ENCODE measurements at places on chromosomes 5 and 9. TPM values are rescaled to one million over a fixed set of nuclear protein-coding genes. Genes with fewer than 3 reads are reported as not detected.

GRCh38 chr5:132225165-132226032 lies 2.3 kb downstream of the P4HA2 start:
- peak; percentile 56 for DNase-seq

DNA sequence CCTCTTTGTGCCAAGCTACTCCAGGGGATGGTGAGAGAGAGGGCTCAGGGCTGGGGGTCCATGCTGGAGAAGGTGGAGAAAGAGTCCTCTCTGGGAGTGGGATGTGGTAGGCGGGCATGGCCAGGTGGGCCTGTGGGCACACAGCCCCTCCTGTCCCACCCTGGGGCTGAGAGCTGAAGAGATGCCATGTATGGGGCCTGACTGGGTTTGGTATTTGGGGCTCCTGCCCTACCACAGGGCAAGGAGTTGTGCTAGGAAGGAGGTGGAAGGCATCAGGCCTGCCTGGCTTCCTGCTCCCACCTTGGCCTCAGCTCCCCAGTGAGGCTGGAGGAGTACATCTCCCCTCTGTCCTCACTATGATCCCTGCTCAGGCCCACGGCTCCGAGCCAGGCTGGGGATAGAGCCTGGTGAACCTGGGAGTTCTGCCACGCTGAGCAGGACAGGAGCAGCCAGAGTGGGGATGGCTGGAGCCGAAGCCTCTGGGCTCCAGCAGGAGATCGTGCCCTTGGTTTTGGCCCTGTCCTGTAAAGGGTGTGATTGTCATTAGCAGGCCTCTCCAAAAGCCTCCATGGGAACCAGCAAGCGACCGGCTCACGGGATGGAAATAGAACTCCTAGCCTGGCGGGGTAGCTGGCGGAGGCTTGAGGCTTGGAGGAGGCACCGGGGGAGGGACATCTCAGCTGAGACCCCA lies 75.5 kb downstream of the CACNA1B start:
- DNase-seq: no peak

DNA sequence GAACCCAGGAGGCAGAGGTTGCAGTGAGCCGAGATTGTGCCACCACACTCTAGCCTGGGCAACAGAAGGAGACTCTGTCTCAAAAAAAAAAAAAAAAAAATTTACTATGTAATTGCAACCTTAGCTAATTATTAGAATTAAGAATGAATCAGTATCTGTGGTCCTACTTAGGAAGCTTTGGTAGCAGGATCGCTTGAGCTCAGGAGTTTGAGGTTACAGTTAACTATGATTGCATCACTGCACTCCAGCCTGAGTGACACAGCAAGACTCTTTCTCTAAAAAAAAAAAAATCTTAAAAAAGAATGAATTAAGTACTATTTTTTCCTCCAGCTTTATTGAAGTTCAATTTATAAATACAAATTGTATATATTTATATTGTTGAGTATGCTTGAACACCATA lies 16.7 kb downstream of the NDUFAF2 start:
- no peak for DNase-seq

DNA sequence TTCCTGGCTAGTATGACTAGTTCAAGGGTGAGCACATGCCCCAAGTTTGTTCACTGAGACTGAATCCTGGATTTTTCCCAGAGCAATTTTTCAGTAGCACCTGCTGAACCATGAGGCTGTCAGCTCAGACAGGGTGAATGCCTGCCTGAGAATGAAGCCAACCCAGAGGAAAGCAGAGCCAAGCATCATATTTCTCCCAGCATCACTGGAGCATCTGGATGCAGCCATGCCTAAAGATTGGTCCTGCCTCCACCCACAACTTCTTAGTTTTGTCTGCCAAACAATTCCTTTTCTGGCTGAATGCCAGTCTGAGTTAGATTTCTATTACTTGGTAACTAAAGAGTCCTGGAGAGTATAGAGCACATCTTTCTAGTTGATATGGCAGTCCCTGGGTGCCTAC lies 343.6 kb downstream of the CSNK1G3 start:
- DNase-seq: no peak

DNA sequence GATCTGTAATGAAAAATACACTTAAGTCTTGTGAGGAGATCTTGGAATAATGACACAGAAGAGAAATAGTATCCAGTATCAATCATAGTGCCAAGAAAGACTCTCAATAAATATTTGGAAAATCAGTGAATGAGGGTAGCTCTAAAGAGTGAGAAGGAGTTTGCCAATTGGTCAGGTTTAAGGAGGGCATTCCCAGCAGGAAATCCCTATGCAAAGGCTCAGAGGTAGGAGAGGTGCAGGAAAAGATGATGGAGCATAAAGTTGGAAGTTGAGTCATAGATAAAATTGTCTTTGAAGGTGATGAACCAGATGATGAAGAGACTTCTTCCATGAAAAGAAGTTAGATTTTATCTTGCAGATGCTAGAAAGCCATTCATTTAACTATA lies 27.8 kb downstream of the TNPO1 start:
- no peak for DNase-seq

- DNase-seq: no peak
These were observed 11.4 kb upstream of the C5orf63 start for GRCh38 chr5:127084656-127085055.

- peak; percentile 80 for DNase-seq
These were observed 17.6 kb upstream of the LCP2 start for GRCh38 chr5:170315154-170315553.

DNA sequence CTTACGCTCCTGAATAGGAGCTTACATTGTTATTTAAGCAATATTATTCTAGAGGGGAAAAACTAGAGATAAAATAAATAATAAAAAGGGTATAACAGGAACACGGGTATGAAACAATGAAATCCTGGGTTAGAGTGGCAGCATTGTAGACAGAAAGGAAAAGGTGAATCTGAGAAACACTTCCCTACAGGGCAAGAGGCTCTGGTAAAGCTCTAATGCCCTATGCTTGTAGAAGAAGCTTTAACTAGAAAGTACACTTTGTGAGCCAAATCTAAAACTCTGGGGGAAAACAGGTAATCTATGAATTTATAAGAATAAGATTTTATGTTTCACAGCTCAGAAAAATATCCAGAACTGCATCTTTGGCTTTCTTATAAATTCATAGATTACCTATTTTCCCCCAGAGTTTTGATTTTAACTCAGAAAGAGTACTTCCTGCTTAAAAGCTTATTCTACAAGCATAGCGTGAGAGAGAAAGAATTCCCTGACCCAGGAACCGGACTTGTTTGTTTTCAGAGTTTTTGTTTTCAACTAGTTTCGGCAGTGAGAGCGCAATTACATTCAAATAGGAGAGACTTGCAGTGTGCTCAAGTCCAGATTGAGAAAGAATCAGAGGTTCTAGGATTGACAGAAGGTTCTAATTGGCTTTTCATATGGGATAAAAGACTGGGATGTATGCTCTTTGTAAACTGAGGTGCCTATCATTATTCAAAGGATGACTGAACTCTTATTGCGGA lies 651.0 kb upstream of the RORB start:
- no peak for DNase-seq

DNA sequence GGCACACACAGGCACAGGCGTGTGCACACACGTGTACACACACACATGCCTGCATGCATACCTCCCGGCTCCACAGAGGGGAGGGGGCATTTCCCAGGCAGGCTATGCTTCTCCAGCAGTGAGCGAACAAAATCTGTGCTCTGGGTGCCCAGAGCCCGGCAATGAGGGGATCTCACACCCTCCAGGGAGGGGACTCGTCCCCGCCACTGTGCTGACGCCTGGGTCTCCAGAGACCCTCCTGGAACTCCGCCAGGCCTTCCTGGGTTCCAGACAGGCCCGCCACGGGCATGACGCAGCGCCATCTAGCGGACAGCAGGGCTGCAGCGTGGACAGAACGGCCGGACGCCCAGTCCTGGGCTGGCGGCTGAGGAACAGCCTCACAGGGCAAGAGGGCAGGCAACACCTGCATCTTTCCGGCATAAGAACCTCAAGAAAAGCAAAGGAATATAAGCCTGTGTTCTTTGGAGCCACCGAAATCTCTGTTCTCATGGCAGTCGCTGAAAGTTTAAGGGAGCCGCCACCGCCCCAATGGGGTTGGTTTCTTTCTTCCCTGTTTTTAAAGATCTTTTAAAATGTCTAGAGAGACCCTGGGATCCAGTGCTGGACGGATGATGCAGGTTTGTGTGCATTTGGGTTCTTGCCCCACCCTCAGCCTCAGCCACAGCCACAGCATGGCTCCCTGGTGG lies 135.6 kb upstream of the PPP1R26 start:
- peak; percentile 31 for DNase-seq

DNA sequence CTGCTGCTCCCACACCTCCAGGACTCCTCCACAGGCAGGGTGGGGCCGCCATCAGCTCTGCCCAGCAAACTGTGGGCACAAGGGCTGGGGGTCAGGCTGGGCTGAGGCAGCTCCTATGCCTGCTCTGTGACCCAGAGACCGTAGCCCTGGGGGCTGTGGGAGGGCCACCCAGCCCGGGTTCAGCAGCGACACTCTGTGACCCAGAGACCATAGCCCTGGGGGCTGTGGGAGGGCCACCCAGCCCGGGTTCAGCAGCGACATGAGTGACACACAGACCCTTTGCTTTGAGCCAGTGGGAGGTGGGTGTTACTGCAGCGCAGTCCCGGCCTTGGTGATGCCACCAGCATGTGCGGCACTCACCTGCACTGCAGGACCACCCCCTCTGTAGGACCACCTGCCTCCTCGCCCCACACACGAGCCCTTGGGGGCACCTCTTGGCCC lies 118.9 kb upstream of the LPCAT1 start:
- no peak for DNase-seq

- no peak for DNase-seq
These were observed 1.5 kb upstream of the TOR1B start for GRCh38 chr9:129801504-129801903.

DNA sequence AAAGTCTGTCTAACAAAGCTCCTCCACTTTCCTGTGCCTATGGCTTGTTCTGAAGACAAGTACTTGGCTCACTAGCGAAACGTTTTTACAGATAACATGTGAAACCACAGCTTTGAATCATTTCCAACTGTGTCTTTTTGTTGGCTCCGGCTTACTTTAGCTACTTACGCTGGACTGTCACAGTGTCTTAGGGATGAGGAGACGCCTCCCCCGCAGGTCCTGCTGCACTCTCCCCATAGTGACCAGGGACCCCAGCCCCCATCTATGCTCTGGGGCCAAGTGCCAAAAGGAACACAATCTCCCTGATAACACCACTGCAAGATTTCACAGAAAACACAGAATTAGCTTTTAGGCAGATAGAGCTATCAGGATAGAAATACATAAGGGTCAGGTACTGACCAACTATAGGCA lies 219.1 kb downstream of the ADAMTS6 start:
- peak; percentile 55 for DNase-seq

- DNase-seq: no peak
These were observed 445.6 kb downstream of the ACTL7B start for GRCh38 chr9:108410161-108410560.

DNA sequence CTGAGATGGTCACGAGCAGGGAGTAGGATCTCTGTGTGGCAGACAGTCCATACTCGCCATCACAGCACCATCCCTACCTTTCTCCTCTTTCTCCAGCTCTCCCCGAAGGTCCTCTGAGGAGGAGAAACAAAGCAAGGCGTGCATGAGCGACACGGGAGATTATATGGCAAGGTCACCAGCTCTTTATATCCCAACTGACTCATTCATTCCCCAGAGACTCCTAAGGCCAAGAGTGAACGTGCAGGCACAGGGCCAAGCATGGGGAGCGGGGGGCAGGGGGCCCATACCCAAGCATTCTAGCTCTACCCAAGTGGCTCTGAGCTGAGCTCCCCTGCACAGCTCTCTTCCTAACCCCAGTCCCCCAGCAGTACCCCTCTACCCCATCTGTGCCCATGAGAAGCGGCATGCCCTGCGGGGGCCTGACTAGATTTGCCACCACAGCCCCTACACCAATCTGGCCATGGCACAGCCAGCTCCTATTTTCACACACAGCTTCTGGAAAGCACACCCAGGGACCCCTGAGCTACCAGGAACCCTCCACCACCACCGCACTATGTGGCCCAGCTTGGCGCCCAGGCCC lies 6.8 kb downstream of the TRIM7 start:
- no peak for DNase-seq

DNA sequence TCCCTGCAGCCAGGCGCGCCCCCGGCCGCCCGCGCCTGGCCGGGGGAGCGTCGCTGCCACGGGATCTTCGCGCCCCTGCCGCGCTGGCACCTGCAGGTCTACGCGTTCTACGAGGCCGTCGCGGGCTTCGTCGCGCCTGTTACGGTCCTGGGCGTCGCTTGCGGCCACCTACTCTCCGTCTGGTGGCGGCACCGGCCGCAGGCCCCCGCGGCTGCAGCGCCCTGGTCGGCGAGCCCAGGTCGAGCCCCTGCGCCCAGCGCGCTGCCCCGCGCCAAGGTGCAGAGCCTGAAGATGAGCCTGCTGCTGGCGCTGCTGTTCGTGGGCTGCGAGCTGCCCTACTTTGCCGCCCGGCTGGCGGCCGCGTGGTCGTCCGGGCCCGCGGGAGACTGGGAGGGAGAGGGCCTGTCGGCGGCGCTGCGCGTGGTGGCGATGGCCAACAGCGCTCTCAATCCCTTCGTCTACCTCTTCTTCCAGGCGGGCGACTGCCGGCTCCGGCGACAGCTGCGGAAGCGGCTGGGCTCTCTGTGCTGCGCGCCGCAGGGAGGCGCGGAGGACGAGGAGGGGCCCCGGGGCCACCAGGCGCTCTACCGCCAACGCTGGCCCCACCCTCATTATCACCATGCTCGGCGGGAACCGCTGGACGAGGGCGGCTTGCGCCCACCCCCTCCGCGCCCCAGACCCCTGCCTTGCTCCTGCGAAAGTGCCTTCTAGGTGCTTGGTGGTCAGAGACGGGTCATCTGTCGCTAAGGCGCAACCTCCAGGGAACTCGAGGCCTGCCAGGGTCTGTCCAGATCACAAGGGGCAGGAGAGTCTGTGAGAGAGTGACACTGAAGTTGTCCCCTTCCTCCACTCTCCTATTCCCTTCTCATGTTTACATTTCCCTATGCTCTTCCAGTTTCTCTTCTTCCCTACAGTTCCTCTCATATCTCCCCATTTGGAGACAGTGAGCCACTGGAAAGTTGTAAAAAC lies 1.3 kb downstream of the GPR150 start:
- DNase-seq: no peak

GRCh38 chr5:120454094-120454798 lies 9.9 kb upstream of the PRR16 start:
- no peak for DNase-seq

GRCh38 chr5:12193536-12193935 lies 289.3 kb upstream of the CTNND2 start:
- no peak for DNase-seq

DNA sequence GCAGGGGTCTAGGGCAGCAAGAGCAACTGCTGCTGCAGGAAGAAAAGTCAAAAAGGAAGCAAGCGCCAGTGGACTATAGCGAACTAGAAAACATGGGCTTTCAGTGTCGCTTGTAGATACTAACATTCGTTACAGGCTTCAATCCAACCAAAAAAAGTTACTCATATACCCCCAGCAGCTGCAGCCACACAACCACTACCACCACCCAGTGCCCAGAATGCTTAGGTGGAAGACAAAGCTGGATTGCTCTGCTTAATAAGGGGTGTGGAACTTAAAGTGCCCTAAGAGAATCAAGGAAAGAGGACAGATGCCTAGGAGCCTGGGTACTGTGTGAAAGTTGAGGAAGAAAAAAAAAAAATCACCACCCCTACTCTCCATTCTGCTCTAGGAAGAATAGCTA lies 203.6 kb downstream of the ELAVL2 start:
- no peak for DNase-seq

- no peak for DNase-seq
These were observed 60.1 kb downstream of the LMX1B start for GRCh38 chr9:126673689-126674364.

Gene QRFP
- polyA plus RNA-seq: 0.46 TPM

Gene CORO2A
- polyA plus RNA-seq: 9.1 TPM

Gene NEUROG1
- not detected for polyA plus RNA-seq

Gene CBY3
- 1.1 TPM for polyA plus RNA-seq

Gene ATOX1
- 63.0 TPM for polyA plus RNA-seq

Gene HTR1A
- polyA plus RNA-seq: 0.09 TPM

Gene PLAC8L1
- polyA plus RNA-seq: 0.87 TPM
